AG04450 (cell line): ENCODE measurements at places on chromosomes 1 and 21.

GRCh38 chr1:23931491-23931880, 18.3 kb upstream of the CNR2 start:
- DNase-seq = no peak

DNA sequence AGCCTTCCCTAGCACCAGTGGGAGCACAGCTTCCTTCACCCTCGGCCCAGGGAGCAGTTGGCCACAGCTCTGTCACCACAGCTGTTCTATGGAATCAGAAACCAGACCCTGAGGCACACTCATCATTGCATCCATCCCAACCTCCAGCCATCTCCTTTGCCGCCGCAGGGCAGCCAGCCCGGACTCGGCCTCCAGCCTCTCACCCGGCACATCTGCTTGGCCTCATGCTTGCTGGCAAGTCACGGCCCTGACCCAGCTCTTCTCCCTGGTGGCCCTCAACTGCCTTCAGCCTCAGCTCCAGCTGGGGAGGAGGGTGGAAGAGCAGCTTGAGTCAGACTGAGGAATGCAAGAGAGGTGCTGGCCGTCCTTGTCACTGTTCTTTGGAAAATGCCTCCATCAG, 59.8 kb downstream of the TOR1AIP2 start:
- DNase-seq = no peak

DNA sequence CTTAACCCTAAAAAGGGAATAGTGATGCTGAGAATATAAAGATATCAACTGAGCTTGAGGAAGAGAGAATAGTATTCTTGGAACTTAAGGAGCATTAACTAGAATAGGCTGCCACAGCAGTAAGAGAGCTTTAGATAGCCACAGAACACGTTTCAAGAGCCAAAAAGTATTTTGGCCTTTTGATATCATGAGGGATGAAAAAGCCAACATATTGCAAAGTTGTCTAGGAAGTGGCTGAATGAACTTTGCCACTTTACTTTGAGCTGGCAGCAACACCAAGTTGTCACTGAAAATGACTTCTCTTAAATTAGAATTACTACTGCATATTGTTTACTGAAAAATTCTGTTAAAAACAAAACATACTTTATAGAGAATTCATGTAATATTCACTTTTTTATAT, 1476.2 kb downstream of the MRPL39 start:
- no peak for DNase-seq

DNA sequence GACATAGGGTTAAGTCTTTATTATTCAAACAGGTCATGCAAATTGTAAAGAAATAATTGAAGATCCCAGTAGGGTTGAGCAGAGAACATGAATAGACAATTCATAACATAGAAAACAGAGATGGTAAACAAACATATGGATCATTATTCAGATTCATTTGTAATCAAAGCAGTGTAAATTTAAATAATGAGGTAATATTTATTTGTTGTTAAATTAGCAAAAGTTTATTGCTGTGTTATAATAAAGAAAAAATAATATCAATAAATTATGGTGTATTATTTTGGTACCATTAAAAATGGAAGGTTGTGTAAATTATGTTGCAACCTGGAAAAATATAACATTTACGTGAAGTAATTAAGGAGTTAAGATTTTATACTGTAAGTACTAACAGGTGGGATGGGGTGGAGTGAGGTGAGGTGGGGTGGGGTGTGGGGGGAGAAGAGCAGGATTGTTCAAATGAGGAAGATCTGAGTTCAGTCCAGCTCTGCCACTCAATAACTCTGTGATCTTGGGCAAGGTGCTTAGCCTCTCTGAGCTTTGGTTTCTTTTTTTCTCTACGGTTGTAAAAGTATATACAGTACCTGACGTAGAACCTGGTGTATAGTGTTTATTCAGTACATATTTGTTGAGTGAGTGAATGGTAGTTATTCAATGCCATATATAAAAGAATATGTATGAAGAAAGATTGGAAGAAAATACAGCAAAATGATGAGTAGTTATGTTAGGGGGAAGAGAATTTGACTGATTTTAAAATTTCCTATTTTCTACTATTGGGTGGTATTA, 140.3 kb upstream of the KIF26B start:
- no peak for DNase-seq

DNA sequence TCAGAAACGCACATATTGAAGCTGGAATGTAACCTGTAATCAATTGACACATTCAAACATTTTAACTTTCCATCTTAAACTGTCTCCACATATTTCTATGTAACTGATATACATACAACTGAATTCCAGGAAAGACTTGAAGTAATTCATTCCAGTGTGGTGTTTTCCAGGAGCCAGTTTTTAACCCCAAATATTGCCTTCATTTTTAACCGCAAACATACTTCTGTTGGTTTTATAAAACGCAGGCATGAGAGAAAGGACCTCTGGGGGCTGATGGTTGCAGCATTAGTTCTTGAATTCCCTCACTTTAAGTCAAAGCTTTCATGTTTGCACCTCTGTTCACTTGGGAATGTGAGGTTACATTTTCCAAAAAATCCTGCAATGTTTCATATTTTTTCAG, 204.1 kb downstream of the CRB1 start:
- DNase-seq = no peak

DNA sequence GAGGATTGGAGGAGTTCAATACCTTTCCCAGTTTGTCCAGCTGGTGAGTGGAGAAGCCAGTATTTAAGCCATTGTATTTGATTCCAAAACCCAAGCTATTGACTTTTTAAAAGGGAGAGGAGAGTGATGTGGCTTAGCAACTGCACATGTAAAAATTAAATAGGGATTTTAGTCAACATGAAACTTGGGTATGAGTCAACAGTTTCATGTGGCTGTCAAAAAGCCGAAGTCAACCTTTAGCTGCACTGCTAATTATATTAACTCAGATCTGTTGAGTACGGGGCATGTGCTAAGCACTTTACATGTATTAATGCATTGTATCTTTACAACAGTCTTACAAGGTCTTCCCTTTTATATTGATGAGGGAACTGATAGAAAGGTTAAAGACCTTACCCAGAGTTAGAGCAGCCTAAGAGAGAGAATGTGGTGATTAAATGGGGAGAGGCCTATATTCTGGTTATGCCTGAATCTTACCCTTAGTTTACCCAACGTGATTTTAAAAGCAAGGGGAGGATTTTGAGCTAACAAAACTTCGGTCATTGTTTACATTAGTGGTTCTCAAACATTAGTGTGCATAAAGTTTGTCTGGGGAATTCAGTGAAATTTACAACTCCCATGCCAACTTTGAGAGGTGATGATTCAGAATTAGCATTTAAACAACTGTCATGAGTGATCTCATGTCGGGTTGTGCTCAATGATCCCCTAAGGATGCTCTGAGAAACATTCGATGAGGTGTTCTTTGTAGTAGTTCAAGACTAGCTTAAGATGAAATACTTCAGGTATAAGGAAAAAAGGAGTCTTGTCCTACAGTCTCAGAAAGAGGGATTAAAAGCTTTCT, 6.9 kb upstream of the SLC35F3 start:
- DNase-seq = no peak

GRCh38 chr1:165612062-165612461, 19.0 kb upstream of the MGST3 start:
- no peak for DNase-seq

GRCh38 chr1:109133815-109134214, 19.9 kb downstream of the ELAPOR1 start:
- DNase-seq = no peak

- no peak for DNase-seq
Measured at GRCh38 chr1:119011116-119011515, 23.0 kb upstream of the TBX15 start.

- DNase-seq = no peak
Measured at GRCh38 chr21:32705139-32705538, 22.7 kb downstream of the SYNJ1 start.

DNA sequence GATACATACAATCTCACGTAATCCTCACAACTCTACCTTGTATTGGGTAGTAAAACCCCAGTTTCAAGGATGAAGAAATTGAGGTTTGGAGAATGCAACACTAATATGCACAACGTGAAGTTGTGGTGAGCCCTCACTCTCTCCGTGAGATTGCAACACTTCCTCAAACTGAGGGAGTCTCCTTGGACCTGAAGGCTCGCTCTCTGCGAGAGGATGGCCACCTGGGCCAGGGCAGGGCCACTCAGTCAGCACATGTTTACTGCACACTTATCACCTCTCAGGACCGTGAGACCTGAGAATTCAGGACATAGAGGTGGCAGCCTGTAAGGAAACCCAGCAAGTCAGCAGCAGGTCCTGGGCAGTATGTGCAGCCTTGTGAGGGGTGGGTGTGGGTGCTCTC, 8.7 kb downstream of the SH3BP5L start:
- no peak for DNase-seq

GRCh38 chr1:95201905-95202304, 32.1 kb upstream of the RWDD3 start:
- DNase-seq = no peak

DNA sequence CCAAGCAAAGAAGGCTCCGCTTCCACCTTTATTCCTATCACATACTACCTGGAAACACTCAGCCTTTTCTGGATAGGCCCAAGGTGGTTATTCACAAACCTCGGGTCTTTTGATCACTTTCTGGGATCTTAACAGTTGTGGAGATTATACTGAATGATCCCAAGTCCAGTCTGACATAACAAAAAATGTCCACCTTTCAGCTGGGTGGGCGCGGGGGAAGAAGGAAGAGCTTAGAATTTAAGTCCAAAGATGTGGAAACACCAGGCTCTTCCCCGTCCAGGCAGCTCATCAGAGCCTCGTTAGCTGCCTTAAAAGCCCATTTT, 338 bp upstream of the C1orf53 start:
- DNase-seq = no peak

DNA sequence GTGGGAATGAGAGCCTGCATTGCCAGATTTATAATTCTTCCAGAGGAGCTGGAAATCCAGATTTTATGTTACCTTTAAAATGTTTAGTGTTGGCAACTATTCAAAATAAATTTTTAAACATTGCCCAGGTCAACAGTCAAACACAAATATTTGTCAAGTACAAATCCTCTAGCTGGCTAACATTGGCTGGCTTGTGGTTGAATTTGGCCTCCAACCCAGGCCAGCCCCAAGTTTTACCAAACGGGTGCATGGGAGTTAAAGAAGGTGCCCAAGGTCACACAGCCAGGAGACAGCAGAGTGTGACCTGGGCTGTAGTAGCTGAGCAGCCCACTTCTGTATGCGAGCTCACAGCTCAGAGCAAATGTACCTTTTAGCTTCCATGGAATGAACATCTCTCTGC, 240.6 kb downstream of the DSCAM start:
- DNase-seq = no peak

- no peak for DNase-seq
Measured at GRCh38 chr1:243364866-243365265, 109.0 kb downstream of the SDCCAG8 start.

DNA sequence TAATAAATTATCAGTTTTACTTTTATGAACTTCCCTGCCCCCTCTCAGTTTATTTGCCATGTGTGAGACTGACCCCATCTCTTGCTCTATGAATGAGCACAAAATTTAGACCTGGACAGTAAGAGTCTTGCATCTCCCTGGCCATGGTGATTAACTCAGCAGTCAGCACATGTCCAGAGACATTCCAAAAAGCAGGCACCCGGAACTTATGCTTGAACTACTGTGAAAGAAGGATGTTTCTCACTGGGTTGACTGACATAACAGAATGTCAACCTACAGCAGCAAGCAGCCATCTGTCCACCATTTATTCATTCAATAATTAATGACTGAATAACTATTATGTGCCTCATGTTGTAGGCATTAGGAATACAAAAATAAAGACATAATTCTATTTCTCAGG, 11.3 kb upstream of the SEC16B start:
- no peak for DNase-seq

- DNase-seq = no peak
Measured at GRCh38 chr1:15062479-15063099, 91.0 kb upstream of the TMEM51 start.

DNA sequence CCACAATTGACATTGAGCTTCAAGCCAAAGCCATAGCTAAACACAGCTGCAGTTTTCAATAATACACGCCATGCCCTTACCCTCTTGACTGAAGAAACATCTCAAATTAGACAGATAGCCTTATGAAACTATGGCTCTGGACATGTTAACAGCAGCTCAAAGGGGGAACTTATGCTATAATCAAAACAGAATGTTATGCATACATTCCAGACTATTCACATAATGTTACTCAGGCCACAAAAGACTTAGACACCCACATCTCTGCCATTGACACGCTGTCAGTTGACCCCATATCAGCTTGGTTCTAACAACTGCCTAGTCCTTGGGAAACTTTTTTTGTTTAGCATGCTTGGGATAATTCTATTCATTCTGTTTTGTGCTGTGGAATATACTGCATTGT, 2.3 kb upstream of the NENF start:
- DNase-seq = peak; percentile 61

DNA sequence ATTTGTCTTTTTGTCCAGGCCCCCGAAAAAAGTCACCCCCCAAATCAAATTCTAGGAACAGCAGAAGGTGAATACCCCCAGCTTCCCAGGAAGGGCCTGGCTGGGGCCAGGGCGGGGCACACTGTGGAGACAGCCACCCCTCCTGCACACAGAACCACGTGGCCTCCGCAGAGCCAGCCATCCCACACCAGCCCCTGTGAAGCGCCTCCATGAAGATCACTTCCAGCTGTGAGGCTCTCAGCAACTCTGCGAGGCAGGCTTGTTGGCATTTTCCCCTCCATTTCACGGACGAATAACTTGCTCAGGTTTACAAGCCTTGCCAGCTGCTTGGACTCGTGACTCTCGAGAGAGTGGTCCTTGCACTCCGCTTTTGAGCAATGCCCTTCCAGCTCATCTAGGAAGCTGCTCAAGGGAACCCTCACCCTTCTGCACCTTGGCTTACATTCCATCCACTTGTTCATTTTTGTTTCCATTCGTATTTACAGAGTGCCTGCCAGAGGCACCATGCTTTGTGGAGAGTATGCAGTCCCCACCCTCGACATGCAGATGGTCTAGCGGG, 48.2 kb downstream of the SYT6 start:
- DNase-seq = no peak

DNA sequence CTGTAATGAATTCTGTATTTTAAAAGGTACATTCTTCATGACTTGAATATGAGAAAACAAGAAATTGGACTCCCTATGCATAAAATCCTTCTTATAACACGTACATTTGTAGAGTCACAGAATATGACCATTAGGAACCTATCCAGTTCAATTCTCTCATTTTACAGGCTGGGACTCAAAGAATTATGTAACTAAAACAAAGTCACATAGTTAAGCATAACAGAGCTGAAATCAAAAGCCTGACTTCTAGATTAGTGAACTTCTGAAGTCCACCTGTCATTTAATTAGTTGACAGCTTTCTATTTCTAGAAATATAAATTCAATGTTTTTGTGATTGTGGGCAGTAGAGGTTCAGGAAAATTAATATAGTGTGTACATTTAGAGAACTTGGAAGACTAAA, 20.3 kb upstream of the TTLL7 start:
- no peak for DNase-seq
